Stimulated activated CD4-positive, alpha-beta T cell treated with anti-CD3 and anti-CD28 coated beads, Interleukin-12 subunit alpha, Interleukin-12 subunit beta, amount 100 ng/mL, for 48 hours (primary cell): ENCODE measurements at places on chromosomes 6 and 20.

DNA sequence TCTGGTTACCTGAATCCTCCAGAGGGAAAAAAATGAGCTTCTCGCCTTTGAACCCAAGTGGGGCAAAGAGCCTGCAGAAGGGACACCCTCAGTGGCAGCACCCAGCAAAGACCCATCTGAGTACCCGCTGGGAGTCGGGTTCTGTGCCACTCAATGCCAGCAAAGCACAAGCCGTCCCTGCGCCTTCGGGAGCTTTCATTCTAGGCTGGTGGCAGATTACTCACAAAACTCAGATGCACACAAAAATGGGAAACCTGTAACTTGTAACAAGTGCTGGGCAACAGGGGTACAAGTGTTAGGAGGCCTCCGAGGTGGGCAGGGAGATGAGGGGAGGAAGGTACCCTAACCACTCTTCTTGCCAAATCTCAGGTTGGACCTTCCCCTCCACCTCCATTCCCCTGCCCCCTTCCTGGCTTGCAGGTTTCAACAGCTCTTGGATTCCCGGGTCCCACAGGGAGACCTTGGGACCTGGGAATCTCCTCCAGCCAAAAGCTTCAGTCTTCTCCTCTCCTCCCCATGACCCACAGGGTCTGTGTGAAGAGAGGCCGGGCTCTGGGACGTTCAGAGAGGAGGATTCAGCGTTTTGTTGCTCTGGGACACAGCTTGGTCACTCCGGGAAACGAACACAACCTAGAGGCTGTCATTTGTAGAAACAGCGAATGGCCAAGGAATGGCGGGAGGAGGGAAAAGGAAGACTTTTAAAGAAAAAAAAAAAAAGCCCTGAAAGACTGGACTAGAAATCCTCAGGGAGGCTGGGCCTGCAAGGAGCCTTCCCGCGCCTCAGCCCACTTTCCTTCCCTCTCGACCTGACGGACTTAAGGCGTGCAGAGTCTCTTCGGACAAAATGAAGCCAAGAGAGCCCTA lies 1.2 kb upstream of the PARD6B start:
- no peak for DNase-seq

GRCh38 chr6:125101128-125101527 lies 52.4 kb upstream of the TPD52L1 start:
- no peak for DNase-seq

DNA sequence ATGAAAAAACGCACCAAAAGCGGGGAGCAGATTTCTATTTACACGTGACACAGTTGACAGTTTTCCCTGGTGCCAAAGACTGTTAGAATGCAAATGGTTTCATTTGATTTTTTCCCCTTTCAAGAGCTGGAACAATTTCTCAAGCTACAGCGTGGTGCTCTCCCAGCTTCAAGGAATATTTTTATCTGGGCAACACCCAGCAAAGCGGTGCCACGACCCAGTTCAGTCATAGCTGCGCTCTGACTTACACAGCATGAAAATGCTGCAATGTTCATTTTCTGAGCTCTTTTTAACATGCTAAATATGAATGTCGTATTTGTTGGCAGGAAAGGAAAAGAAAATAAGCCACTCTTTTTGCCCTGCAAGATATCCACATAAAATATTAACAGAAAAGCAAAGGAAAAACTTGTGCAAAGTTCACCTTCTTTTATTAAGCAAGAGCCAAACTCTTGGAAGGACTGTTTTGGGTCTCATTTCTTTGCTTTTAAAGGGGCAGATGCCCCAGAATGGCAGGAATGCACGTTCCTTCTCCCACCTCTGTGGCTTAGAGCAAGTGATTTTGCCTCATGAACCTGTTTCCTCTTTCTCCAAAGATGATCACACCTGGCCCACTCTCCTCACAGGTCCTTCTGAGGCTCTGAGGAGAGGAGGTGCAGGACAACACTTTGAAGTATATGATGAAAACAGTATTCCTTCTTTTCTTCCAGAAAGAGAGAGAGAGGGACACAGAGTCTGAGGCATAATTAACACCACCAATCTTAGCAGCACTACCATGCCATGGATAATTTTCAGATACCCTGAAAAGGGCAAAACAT lies 47.0 kb downstream of the TTI1 start:
- no peak for DNase-seq

- DNase-seq, result no peak
Observed at GRCh38 chr6:8382434-8382833, 52.9 kb downstream of the SLC35B3 start.

GRCh38 chr6:33935439-33936080 lies 131.8 kb upstream of the MLN start:
- no peak for DNase-seq

DNA sequence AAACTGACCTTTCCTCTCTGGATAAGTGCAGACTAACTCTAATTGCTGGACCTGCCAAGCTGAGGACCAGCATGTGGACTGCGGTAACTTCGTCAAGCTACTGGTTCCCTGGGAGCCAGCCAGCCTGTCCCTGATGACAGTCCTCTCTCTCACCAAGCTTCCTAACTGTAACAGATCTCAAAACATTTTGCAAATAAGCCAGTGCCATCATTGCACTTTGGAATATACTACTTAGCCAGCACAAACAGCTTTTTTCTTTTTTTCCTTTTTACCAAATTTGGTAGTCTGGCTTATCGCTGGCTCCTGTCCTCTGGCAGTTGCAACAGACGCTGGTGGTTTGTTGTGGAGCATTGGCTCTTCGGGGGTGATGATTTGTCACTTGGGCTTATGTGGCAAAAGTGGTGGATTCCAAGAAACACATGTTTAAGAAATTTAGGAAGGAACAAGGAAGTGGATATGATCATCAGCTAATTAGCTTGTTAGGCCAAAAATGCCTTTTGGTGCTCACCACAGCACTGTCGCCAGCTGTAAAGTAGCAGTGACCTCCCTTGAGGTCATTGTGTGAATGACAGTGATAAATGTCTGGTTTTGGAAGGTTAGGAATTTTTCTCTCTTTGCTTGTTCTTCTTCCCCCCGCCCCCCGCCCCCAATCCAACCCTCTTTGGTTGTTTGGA lies 171.7 kb downstream of the CLIC5 start:
- DNase-seq, result no peak

DNA sequence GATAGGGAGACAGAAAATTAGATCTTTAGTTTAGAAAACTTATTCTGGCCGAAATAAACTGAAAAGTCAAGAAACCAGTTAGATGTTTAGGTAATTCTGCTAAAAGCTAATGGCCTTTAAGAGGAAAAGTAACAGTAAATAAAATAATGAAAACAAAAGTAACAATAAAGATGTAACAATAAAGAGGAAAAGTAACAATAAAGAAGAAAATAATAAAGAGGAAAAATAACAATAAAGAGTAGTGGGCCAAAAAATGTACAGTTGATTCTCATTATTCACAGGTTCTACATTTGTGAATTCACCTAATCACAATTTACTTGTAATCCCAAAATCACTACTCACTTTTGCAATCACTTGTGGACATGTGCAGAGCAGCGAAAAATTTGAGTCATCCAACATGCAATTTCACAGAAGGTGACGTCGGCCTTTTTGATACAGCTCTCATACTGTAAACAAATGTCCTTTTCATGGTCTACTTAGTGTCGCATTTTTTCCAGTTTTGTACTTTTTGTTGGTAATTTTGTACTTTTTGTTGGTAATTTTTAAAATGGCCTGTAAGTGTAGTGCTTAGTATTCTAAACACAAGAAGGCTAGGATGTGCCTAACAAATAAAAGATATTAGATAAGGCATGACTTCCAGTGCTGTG lies 24.0 kb downstream of the HBS1L start:
- no peak for DNase-seq

GRCh38 chr6:96466147-96466863 lies 55.3 kb upstream of the UFL1 start:
- no peak for DNase-seq
